NCI-H524 (cell line): ENCODE measurements at places on chromosomes 5 and 9.

DNA sequence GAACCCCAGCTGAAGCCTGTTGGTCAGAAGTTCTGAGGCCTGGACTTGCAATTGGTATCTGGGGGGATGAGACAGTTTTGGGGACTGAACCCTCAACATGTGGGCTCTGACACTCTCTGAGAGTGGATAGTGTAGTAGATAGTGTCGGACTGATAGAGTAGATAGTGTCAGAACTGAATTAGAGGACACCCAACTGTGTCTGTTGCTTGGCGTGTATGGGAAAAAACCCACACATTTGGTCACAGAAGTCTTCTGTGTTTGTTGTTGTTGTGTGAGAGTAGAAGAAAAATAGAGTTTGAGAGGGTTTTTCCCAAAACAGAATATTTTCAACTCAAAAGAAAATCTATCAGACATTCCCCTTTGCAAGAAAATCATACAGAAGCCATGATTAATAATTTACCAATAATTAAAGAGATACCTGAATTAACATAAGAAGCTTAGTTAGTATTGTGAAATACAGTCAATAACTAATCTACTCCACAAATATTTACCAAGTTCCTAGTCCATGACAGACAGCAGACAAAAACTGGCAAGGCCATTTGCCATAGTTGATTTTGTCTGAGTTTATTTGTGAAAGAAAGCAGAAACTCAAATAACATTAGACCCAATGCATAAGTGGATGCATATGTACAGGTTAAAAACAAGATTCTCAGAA, 170.9 kb downstream of the CTNND2 start:
- DNase-seq, result no peak

- DNase-seq, result no peak
Measured at GRCh38 chr9:121424024-121424432, 54.0 kb upstream of the STOM start.

GRCh38 chr5:141465351-141465750, 10.4 kb upstream of the PCDHGC3 start:
- DNase-seq, result no peak

DNA sequence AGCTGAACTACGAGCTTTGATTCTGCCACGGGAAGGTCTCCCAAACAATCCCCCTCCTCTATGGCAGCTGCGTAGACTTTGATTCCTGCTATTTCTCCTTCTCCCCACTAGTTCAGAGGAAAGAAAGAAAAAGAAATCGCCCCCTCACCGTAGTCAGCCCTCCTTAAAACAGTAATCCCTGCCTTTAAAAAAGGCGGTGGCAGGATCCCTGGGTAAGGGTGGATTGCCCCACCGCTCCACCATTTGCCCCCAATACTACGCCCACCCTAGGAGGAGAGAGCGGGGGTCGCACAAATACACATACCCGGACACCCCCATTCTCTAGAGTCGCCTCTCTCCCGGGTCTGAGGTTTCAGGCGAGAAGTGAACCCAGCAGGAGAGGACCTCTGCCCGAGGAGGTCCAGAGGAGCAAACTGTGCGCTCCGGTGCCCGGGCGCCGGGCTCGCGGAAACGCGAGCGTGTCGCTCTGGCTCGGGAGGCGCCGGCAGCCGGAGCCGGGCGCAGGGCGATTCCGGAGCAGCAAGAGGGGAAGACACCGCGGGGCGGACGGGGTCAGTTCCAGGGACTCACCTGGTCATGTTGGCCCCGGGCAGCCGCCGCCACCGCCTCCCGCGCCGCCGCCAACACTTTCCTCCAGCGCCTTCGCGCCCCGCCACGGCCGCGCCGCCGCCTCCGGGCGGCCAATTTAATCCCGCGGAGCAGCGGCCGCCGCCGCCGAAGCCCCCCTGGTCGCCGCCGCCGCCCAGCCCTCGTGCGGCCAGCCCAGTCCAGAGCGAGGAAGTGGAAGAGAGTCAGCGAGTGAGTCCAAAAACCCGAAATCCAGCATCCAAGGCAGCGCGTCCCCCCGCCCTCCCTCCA, 1057.7 kb upstream of the DMAC1 start:
- no peak for DNase-seq

GRCh38 chr5:15521381-15522186, 21.6 kb downstream of the FBXL7 start:
- DNase-seq, result no peak

GRCh38 chr5:958701-959571, 49.7 kb upstream of the NKD2 start:
- DNase-seq, result no peak
